ENCODE measurements at places on chromosomes 1 and 21.

DNA sequence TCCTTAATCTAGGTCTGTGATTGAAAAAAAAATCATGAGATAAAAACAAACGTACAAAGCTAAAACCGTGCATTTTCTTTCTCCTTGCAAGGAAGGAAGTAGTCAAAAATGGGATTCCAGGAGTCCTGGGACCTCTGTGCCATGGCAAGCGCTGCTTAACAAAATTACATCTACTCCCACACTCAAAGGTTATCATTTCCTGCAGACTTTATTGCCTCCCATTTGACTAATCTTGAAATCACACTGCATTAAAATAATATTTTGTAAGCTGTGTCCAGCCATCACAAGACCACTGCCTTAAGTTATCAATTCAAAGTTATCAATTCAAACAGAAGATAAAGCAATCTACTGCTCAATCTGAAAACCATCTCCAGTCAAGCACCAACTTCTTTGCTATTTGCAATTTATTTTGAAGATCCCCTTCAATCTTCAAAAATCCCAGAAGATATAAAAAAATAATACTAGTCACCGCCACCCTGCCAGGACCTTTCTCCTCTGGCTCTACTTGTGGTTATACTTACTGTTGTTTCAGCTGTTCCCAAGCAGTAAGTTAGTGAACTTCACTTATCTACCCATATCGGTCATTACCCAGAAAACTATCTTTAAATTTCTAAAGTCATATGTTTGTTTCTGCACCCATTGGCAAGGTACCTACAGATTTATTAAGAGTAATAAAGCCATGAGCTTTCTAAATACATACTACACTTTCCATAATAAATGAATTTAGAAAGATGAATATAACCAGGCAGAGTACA is 38.1 kb upstream of the RAP1GAP start:
- DNase-seq, result no peak

DNA sequence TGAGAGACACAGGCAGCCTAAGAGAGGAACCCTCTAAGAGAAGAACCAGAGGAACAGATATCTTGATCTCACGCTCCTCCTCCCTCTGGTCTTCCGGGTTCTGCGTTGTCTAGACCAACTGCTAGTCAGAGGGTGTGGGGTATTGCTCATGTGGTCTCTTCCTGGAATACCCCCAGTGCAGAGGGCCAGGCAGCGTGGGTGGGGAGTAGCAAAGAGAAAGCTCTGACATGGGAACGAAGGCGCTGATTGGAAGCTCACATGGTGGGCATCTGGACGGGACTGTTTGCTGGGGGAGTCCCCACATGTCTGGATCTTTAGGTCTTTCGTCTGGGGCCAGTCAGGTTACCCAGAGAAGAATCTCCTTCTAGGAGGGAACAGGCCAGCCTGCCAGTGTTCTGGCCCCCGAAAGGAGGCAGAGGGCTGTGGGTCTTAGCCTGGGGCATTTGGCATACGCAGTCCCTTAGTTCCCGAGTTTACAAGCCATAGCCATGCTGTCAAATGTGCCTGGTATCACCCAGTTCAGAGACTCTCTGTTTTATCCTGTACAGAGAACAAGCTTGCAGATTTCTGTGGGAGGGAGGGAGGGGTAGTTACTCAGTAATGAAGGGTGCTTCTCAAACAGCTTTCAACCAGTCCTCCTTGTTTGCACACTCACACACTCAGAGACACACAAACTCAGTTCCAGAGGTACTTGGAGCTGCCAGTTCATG is 18.3 kb upstream of the IL6R start:
- DNase-seq, result peak; percentile 57

DNA sequence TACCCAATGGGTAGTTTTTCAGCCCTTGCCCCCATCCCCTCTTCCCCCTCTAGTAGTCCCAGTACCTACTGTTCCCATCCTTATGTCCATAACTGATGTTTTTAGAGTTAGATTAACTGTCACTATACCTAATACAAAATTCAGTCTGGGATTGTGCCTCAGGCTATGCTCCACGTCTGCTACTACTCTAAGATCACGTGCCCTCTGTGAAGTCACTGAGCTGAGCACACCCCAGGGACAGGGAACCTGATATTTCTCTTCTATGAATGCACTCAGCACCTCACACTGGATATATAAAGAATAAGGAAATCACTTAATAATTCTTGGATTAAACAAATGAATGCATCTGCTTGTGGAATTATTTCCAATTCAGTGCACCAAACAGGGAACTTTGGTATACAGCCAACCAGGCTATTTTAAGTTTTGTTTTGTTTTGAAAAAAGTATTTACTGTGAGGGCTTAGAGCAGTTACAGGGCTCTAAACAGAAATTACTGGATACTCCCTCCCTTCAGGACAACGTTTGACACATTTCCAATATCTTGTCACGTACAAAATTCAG is 307.9 kb downstream of the SMYD3 start:
- DNase-seq, result no peak

GRCh38 chr21:45363921-45364467 is 41.0 kb upstream of the COL18A1 start:
- peak; percentile 15 for DNase-seq

GRCh38 chr1:177311586-177311985 is 140.8 kb downstream of the BRINP2 start:
- DNase-seq, result no peak

GRCh38 chr1:47852006-47852718 is 145.0 kb downstream of the TRABD2B start:
- DNase-seq, result no peak

DNA sequence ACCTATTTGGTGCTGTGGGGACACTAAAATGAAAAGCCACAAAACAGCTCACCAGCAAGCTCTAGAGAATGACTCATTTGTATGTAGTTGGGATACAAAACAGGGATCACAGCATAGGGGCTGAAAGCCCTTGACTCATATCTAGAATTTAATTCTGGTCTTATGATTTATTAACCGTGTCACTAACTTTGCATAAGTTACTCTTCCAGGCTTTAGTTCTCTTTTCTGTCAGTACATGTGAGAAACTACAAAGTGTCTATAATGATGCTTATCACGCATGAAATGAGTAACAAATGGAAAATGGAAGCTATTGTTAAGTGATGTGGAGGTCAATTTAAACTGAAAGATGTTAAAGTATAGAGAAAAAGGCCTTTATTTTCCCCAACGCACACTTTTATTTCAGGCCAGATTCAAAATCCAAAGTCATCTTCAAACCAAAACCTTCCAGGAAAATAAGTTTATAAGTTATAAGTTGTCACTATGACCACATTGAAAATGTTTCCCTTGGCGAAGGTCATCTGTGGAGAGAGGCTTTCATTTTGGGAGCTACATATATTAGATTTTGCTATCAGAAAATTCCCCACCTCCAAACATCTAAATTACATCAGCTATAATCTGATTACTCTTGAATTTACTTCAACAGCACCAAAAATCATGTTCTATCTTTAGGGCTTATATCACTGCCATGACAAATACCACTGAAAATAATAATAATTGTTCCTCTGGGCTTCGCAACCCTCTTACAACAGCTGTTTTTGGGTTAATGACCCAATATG is 430.5 kb downstream of the MRPL39 start:
- DNase-seq, result no peak

GRCh38 chr1:9284061-9284460 is 8.6 kb upstream of the SPSB1 start:
- no peak for DNase-seq

GRCh38 chr1:56897150-56898004 is 42.8 kb downstream of the C8A start:
- DNase-seq, result no peak

- no peak for DNase-seq
These were observed 45.9 kb downstream of the CAMSAP2 start for GRCh38 chr1:200784576-200784975.

- DNase-seq, result no peak
These were observed 3.4 kb downstream of the CAPN9 start for GRCh38 chr1:230750576-230750975.

- DNase-seq, result no peak
These were observed 139.9 kb upstream of the IGSF21 start for GRCh38 chr1:17967623-17968255.

DNA sequence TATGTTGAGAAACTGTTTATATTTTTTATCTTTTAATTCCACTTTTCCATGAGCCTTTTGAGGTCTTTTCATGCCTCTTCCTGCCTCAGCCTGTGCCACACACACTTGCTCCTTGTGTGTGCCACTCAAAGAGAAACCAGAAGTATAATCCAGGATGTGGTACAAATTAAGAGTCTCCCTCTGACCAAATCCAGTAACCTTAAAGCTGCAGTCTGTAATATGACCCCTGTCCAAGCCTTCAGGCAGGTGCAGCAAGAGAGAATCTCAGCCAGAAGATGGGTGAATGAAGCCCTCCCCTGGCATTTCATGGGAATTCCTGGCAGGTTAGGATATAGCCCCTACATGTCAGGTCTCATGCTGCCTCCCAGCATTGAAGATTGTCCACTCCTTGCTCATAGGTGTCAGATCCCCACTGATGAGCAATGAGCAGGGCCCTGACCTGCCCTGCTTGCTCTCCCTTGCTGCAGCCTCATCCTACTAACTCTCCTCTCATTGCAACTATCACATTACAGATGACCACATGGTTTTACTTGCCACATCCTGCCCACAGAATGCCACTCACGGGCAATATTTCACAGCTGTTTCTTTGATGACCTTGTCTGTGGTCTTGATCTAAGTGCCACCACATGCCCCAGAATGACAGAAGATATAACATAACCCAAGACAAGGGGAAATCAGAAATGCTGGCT is 169.3 kb downstream of the SEC16B start:
- DNase-seq, result no peak

GRCh38 chr1:55249646-55250398 is 34.7 kb upstream of the USP24 start:
- no peak for DNase-seq

DNA sequence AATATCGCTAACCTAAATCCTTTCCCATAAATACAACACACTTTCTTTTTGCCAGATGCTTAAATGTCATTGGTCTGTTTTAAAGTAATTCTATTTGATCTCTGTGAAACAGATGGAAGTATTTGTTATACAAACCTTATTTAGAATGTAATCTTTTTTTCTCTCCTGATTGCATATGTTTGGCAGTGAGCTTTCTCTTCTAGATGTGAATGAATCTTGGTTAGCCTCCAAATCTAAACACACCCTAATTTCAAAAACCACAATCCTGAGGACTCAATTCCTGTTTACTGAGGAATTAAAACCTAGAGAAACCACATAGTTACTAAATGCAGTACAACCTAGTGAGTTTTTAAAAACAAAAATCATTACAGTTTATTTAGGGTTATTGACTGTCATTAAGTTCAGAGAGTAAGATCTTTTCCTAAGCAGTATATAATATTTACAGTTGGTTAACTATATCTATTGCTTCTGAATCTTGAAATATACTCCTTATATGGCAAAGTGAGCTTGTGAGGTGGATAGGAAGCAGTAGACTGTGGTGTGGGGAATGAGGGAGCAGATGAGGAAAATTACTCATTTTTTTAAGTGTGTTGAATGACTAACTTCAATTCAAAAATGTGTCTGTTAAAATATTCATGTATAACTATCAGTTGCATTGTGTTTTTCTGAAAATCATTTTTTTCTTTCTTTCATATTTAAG is 218.7 kb downstream of the FMN2 start:
- DNase-seq, result no peak

DNA sequence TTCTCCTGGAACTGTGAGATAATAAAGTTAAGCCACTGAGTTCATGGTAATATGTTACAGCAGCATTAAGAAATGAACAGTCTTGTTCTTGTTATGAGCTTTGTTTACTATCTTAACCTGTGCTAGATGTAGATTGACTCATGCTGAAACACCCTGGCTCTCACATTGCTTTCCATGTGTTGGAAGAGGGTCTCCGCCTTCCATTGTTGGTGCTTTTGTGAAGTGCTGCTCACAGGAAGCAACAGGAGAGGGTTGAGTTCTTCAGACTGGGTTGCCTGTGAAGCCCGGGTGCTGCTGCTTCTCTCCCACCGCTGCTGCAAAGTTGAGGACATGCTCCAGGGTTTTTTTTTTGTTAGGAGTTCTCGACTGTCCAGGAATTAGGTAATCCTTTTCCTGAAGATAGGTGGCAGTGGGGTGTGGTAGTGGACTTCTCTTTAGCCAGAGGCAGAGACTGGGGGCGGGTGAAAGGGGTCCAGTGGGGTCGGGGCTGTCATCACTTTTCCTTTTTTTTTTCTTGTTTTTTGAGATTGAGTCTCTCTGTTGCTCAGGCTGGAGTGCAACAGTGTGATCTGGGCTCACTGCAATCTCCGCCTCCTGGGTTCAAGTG is 28.7 kb upstream of the HMGN1 start:
- DNase-seq, result no peak

DNA sequence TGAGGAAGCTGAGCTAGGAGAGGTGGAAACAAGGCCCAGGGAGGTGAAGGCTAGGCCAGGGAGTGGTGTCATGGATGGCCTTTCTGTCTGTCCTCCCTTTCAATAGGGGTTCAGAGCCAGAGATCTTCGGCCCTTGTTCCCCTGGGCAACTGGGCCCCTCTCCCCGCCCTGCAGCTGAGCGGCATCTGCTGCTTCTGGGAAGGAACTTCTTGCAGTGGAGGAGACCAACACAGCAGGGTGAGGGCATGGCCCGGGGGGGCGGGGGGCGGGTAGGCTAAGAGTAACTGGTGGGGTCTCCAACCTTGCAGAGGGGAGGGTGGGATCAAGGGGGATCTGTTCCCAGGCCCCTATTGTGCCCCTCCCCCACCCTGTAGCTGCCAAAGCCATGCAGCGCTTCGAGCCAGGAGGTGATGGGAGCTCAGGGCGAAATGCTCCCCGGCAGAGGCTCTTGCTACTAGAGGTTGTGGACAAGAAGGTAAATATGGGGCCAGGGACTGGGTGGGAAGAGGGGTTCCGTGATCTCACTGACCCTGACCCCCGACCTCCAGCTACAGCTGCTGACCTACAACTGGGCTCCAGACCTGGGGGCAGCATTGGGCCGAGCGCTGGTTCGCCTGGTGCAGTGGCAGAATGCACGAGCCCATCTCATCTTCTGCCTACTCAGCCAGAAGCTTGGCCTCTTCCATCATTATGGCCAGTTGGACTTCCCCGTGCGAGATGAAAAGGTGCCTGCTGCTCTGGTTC is 11.7 kb downstream of the HYI start:
- DNase-seq, result no peak

GRCh38 chr21:16455978-16456377 is 726.2 kb downstream of the USP25 start:
- no peak for DNase-seq

- DNase-seq, result no peak
These were observed 888 bp upstream of the COL18A1 start for GRCh38 chr21:45403825-45404729.

GRCh38 chr1:193411714-193412113 is 225.3 kb upstream of the B3GALT2 start:
- DNase-seq, result no peak

DNA sequence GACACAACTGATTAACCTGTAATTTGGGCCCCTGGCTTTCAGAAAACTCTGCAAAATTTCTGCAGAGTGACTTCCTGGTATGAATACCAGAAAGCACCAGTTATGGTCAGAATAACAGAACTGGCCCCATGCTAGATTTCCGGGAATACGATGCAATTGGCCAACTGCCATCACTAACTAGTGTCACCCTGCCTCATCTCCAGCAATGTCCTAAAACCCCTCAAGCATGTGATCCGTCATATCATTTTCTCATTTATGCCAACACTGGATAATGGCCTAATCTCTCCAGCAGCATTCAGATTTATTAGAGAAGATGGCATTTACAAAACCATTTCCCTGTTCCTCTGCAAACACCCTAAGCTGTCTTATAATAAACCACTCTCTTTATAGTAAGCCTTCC is 15.4 kb downstream of the KAZN start:
- DNase-seq, result no peak

- DNase-seq, result no peak
These were observed 17.7 kb upstream of the C1orf174 start for GRCh38 chr1:3917761-3918160.

All from activated CD4-positive, alpha-beta T cell treated with anti-CD3 and anti-CD28 coated beads for 1 hour (primary cell).